Fibroblast of villous mesenchyme (primary cell): ENCODE measurements at places on chromosomes 4 and X. TPM values are rescaled to one million over a fixed set of nuclear protein-coding genes. Genes with fewer than 3 reads are reported as not detected.

CYTL1 gene
- total RNA-seq = 1.3 TPM in 1 of 2 replicates, not detected in the other

HS6ST2 gene
- not detected in 2 replicates for total RNA-seq

RELL1 gene
- total RNA-seq = 66.5 and 90.8 TPM in 2 replicates

TCEAL2 gene
- not detected in 2 replicates for total RNA-seq

CT83 gene
- not detected in 2 replicates for total RNA-seq

USP17L26 gene
- total RNA-seq = not detected in 2 replicates

GPR82 gene
- under 0.01 TPM in 1 of 2 replicates, not detected in the other for total RNA-seq

DNA sequence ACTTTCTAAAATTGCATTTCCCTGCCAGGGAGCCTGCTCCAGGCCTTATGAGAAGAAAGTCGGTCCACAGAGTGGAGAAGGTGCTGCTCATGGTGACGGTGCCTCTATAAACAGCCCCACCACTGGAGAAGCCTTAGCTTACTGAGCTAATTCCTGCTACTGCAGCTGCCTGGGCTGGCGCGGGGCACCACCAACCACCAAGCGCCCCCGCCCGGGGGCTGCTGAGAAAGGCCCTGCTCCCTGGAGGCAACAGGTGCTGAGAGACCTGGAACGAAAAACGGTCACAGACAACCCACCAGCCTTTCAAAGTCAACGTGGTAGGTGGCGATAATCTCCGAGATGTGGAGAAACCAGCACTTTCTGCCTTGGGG, 2.9 kb downstream of the HCFC1 start:
- DNase-seq = no peak

GRCh38 chr4:97104006-97104405, 1039.3 kb downstream of the STPG2 start:
- no peak for DNase-seq

DNA sequence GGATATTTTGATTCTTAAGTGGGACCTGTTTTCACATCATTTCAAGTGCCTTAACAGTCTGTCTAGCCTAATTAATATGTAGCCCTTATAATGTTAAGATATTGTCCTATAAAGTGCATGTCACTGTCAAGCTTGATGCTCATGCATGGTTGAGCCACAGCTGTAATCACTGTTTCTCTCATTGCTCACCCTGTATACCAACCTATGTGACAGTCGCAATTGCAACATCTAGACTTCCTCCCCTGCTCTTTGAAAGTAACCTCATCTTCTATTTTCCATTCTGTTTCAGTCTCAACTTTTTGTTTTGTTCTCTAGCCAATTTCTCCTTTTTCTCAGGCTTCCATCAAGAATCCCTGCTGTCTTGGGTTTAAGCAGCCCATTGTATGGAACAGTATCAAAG, 24.4 kb upstream of the MSL3 start:
- DNase-seq = no peak

DNA sequence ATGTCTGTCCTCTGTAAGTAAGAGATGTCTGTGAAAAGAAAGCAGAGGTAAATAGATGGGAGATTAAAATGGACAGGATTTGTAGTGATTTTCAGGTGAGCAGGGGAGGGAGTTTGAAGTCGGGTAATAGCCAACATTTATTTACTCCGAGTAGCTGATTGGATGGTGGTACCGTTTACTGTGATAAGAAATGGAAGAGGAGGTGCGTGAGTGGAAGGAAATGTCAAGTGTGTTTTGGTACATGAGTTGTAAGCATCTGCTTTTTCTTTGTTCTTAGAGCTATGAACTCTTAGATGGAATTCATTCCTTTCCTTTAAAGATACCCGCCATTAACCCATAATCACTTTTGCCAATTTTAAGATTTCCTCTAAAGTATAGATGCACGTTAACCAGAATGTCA, 45.5 kb downstream of the SGMS2 start:
- no peak for DNase-seq

GRCh38 chrX:99752776-99753175, 657.3 kb downstream of the PCDH19 start:
- no peak for DNase-seq

GRCh38 chr4:6190486-6190885, 9.9 kb downstream of the JAKMIP1 start:
- DNase-seq = no peak

- DNase-seq = no peak
These were observed 71.3 kb upstream of the STS start for GRCh38 chrX:7076245-7076661.

- peak; percentile 71 for DNase-seq
These were observed 1.5 kb downstream of the BRWD3 start for GRCh38 chrX:80807992-80808735.

GRCh38 chr4:16222957-16223527, 3.2 kb downstream of the TAPT1 start:
- DNase-seq = no peak

DNA sequence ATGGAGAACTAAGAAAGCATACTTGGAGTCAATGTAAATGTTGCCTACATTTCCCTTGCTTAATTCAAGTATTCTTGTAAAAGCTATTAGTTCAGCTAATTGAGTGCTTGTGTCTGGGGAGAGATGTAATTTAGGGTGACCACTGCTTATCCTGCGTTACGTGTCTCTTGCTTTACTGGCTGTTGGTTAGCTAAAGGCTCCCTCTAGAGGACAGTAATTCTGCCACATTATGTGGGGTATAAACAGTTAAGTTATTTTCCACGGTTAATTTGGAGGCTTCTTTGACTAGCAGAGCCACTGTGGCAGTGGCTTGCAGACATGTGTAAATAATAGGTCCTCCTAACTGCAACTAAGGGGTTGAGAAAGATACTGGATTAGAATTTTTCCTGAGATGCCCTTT, 25.3 kb upstream of the NAF1 start:
- peak; percentile 14 for DNase-seq

DNA sequence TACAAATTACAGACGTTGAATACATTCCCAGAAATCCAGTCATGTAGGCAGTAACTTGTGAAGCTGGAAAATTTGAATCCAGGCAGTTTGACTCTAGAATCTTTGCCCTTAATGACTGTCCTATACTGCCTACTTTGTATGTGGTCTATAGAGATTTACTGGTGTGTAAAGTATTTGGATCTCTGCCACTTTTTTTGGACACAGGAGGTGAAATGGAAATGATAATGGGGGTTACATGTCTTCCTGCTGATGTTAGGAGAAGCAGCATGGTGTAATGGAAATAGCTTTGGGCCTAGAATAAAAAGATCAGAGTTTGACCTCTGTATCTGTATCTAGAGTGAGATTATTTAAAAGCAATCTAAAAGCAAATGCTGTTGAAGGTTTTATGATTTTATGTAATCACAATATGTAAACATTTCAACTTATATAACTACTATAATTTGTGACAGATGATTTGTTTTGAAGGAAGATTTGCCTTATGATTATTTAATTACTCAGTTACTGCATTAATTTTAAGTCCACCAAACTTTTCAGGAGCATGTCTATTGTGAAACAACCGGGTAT, 3.3 kb downstream of the COL4A5 start:
- DNase-seq = peak; percentile 40

DNA sequence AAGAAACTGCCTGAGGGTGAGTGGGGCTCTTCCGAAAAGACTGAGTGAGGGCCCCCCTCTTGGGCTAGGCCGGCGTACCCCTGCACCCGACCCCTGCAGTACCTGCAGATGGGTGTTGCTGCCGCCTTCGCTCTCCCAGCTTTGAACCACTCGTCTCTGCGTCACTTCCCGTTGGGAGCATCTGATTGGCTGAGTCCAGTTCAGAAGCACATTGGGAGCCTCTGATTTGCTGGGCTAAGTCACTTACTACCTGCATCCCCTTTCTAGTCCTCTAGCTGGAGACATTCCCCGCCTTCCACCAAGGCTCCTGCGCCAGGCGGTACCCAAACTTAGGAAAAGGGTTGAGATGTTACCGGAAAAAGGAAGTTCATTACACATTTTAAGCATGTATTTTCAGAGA, 20.4 kb upstream of the WWC2 start:
- no peak for DNase-seq

GRCh38 chrX:120311727-120312063, 434 bp upstream of the TMEM255A start:
- no peak for DNase-seq

- DNase-seq = peak; percentile 40
These were observed 93.2 kb upstream of the AP1S2 start for GRCh38 chrX:15947648-15948317.

GRCh38 chrX:18981124-18981807, 2.6 kb downstream of the PHKA2 start:
- DNase-seq = no peak

DNA sequence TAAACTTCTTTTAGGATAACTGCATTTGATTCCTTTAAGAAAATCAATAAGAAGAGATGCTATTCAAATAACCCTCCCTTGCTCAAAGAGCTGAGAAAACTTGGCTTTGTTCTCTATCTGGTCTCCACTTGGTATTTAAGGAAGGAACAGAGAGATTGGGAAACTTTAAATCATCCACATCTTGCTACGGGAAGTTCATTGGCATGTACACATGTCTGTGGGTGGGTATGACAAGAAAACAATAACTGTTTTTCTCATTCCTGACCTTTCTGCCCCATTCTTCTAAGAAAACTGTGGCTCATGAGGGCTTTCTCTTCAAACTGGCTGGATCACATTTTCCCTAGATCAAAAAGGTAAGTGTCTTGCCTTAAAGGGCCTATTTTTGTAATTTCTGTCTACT, 6.0 kb downstream of the SEL1L3 start:
- no peak for DNase-seq
